Chondrocyte (in vitro differentiated cells): ENCODE measurements at places on chromosomes 3 and 15.

DNA sequence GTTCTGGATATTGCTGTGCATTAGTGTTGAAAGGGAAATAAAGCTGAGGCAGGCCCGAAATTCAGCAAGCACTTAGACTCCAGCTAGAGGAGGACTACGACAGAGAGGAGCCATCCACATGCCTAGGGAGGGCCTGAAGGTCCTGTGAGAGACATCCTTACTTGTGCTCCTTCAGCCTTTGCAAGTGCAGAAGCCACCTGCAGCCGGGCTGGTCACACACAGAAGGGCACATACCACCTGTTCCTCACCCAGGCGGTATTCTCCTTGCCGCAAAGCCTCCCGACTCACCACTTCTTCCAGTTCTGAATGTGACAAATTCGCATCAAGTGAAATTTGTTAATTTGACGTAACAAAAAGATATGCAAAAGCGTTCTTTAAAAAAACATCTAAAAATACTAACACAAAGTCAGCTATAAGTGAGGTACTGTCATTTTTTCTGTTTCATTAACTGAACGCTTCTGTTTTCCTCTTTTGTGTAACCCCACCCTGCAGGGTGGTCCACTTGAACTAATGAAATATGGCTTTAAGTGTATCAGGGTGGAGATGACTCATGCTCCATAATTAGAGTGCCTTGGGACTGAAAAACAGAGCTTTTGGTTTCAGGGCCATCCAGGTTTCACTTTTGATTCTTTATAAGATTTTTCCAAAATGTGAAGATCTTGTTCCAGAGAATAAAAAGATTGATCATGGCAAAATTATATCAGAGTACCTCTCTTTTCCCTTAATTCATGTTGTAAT is 467.9 kb upstream of the ATP11B start:
- no peak for DNase-seq

DNA sequence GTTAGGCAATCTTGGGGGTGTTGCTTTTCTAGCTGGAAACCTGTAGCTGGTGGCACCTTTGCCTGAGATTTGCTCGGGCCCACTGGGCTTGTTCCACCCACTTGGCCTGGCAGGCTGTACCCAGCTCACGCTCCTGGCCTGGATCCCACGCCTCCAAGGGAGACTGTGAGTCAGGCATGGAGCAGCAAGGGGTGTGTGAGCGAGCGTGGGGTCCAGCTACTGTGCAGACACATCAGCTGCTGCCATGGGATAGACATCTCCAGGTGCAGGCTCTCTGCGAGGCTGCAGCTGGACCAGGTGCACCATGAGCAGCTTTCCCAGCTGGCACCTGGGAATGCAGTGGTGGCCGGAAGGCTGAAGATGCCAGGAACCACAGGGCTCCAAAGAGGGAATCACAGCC is 36.0 kb downstream of the NR1D2 start:
- DNase-seq, result no peak

- DNase-seq, result no peak
Measured at GRCh38 chr3:74844428-74844827, 230.0 kb upstream of the CNTN3 start.

DNA sequence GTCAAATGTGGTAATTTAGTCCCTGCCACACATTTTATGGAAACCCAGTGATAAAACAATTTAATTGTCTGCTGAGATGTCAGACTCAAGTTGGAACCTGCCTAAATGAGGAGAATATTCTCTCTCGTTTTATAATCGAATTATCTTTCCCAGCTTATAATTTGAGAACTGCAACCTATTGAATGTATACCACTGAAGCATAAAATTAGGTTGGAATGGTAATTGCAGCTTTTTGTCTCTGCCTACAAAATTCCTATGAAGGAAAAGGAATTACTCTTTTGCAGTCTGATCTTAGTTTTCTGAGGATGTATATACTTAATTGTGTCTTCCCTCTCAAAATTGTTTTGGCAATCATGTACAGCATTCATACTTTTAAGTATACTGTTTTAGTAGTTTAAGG is 28.9 kb downstream of the RAD51 start:
- no peak for DNase-seq

DNA sequence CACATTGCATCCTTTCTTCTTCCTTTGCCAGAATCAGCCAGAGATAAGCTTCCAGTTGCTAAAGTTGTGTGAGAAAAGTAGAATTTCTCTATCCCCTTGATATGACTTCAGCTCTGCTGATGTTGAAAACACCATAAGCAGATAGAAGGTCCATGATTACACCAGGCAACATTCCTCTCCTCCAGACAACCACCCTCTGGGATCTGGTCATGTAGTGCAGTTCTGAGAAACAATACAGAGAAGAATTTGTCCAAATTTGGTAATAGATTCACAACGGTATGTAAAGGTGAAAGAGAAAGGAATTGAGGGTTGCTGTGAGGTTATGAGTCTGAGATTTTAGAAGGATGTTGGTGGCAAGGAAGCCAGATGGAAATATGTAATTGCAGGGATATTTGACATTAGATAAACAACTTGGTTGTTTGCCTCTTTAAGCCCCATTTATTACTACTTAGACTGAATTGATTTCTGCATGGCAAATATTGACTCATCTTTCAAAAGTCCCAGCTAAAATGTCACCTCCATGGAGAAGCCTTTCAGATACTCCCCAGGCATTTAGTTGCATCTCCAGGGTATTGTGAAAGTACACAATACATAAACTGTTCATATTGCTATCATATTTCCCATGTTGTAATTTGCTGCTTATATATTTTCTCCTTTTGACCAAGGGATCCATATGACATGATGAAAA is 134.9 kb downstream of the GAP43 start:
- no peak for DNase-seq

DNA sequence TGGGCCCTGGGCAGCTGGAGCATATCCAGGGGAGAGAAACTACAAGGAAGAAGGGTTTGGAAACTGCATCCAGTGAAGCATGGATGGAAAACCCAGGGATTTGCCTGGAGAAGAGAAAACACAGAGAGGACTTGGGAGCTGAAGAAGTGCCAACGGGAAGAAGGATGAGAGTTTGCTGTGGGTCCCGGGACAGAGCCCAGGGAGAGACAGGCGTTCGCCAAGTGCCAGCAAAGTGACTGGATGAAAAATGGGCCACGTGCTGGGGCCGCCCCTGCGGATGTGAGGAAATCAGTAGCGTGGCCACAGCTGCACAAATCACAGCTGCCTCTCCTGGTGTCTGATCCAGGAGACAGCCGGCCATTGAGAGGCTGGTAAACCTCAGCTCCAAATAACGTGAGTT is 70.4 kb downstream of the HES1 start:
- no peak for DNase-seq

DNA sequence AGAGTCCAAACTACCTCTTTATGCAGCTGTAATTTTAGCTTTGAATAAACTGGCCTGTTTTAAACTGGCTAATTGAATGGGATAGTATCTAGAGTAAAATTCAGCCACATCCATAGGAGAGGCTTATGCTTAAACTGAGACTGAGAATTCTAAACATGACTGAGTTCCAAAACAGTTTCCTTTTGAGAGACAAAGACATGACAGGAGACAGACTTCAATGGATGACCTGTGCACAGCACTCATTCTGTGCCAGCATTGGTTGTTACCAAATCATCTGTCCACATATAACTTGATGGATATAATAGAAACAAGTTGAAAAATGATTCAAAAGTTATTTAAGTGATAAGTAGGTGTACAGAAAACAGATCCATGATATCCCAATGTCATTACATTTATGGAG is 20.9 kb downstream of the IL12A start:
- no peak for DNase-seq

- DNase-seq, result no peak
Measured at GRCh38 chr3:38634111-38634510, 15.4 kb downstream of the SCN5A start.

DNA sequence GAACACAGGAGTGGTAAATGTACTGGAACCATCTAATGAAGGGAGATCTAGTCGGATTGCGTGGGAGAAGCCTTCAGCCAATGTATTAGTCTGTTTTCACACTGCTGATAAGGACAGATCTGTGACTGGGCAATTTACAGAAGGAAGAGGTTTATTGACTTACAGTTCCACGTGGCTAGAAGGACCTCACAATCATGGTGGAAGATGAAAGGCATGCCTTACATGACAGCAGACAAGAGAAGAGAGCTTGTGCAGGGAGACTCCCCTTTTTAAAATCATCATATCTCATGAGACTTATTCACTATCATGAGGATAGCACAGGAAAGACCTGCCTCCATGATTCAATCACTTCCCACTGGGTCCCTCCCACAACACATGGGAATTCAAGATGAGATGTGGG is 17.0 kb downstream of the HRG start:
- no peak for DNase-seq

DNA sequence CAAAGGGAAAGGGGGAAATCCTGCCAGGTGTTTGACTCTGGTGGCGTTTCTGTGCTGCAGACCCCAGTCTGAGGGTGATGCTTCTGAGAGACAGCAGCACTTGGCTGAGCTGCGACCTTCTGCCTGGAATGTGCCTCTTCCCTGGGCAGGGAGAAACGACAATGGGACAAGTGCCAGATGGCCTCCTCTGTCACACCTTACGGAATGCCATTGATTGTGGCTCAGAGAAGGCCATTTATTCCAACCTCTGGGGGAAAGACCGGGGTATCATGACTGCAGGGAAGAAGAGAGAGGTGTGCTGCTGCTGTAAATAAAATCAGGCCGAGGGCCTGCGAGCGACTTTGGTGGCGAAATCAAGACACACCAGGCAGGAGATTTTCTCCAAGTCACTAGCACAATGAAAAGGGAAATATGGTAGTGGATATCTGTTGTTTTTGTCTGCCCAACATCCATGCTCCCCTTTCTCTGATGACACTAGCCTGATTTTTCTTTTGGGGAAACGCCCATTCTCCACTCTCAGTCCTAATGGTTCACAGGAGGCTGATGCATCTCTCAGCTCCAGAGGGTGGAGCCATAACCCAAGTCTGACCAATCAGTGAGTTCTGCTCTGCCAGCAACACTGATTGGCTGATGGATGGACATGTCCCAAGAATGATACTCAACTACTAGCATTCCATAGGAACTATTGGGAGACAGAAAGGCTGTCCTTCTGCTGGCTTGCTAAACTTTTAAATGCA is 336.1 kb downstream of the FOXP1 start:
- no peak for DNase-seq

- DNase-seq, result no peak
Measured at GRCh38 chr3:133928136-133928893, 32.6 kb upstream of the RAB6B start.

- no peak for DNase-seq
Measured at GRCh38 chr15:76101655-76102054, 41.9 kb downstream of the TMEM266 start.

DNA sequence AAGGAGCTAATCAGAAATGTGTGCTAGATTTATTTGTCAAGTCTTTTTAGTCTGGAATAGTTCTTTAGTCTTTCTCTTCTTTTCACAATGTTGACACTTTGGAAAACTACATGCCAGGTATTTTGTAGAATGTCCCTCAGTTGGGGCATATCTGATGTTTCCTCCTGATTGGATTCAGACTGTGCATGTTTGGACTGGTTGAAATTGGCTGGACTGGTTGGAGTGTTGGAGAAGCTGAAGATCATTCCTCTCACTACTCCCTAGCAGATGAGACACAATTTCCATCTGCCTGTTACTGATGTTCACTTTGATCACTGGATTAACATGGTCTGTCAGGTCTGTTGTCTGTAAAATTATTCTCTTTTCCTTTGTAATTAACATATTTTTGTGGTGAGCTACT is 3.7 kb downstream of the NME9 start:
- no peak for DNase-seq
